SIG-M5 (cell line): ENCODE measurements at places on chromosomes 3 and 15.

DNA sequence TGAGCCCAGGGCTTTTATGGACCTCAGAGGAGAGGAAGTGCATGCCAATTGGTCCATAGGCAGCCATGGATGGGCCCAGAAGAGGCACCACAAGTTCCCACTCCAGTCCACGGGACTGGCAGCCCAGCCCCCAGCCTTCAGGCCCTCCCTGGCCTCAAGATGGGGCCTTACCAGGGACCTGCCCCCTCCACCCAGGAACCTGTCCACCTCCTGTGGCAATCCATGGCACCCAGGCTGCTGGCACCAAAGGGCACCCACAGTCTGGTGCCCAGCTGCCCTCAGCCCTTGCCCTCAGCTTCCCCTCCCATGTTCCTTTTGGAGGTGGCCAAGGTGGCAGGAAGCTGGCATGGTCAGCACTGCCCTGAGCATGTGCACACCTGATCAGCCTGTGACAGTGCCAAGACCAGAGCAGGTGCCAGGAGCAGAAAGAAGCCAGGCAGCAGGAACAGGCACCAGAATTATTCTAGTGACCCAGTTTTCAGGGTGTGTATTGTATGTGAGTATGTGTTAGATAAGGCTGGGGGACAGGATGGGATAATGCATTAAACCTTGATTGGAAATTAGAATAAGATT lies 415.0 kb downstream of the NTRK3 start:
- no peak for DNase-seq

- DNase-seq = no peak
Measured at GRCh38 chr3:146078031-146078430, 83.0 kb downstream of the PLOD2 start.

DNA sequence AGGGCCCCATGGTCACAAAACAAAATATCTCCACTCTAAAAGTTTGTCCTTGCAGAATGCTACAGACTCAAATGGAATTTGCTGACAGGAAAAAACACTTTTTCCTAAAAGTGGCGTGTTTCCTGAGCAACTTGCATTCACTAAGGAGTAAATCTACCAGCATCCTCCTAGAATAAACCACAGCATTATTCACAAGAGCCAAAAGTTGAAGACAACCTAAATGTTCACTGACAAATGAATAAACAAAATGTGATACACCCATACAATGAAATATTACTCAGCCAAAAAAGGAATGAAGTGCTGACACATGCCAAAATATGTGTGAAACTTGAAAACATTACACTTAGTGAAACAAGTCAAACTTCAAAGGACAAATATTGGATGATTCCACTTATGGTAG lies 28.9 kb downstream of the ITGB5 start:
- no peak for DNase-seq

GRCh38 chr3:194460566-194460965 lies 26.2 kb downstream of the ATP13A3 start:
- no peak for DNase-seq

DNA sequence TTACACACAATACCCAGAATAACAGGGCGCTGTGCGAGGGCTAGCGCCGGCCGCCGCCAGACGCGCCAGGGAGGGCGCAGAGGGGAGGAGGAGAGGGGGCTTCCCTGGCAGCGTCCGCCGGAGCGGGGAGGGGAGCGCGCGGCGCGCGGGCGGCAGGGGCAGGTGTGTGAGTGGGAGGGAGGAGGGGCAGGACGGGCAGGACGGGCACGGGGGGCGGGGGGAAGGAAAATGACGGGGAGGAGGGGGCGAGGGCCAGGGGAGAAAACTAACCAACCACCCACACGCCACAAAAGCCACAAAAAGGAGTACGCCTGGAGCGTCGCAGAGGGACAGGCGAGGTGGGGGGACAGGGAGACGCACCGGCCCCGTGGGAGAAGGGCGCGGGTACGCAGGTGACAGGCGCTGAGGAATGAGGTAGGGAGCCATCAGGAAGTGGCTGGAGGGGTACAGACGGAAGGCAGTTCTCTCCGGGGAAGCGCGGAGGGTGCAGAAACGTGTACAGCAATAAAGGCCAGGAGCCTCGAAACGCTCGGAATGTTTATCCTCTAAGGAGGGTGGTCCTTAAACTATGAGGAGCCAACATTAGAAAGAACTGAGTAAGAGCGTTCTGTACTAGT lies 610 bp upstream of the SATB1 start:
- DNase-seq = no peak

GRCh38 chr3:101970905-101971304 lies 121.6 kb downstream of the NFKBIZ start:
- DNase-seq = no peak

DNA sequence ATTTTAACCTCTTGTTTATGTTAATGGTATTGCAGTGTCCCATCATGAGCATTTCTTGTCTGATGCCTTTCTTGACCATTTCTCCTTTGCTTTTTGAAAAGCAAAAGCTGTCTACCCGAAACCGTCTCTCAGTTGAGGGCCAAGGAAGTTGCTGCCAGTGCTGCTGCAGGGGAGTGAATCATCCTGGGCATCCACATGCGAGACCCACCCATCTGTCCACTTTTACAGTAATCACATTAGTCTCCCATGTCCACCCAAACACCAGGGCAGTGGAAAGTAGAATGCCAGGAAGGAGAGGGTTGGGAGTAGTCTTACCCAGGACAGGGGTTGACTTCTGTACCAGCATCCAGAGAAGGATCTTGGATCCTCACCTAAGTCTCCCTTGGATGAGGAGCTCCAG lies 48.6 kb upstream of the TEX264 start:
- DNase-seq = no peak
